Activated CD4-positive, alpha-beta T cell treated with anti-CD3 and anti-CD28 coated beads, Interleukin-2, amount 50 U/mL, for 4 hours (primary cell): ENCODE measurements at places on chromosomes 1 and 21.

DNA sequence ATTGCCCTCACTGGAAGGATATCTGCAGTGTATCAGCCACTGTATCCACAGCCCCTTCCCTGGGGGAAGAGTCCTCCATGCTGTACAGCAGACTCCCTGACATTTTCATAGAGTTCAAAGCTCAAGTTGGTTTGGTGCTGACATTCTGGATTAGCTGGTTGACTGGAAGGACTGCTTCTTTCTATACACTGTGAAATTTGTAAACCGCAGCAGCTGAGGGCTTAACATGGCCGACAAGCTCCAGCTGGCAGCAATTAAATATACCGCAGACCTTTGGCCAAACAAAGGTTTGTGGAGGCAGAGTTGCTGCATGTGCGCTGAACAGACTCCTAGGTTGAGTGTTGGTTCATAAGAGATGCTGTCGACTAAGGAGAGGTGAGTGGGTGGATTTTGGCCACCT, 126.4 kb downstream of the DHRS3 start:
- DNase-seq, result no peak

- DNase-seq, result no peak
Observed at GRCh38 chr1:6321205-6321604, 60.3 kb upstream of the GPR153 start.

GRCh38 chr1:22223176-22223575, 80.3 kb upstream of the WNT4 start:
- no peak for DNase-seq

DNA sequence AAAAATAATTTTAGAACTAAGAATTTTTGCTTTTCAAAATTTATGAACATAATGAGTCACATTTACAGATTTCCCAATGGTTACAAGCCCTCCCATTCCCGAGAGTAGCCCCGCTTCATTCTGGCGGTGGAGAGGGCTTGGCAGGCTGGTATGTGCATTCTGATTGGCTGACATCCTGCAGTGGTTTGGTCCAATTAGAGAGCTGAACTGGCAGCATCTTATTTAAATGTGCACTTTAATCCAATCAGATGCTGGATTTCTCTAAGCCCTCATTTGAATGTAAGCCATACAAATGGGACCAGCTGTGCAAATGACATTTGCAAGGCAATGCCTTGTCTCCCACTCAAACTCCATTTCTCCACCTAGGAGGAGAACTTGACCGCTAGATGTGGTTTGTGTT, 18.0 kb upstream of the TRIM17 start:
- no peak for DNase-seq

GRCh38 chr1:19835578-19835977, 20.5 kb upstream of the RNF186 start:
- no peak for DNase-seq

DNA sequence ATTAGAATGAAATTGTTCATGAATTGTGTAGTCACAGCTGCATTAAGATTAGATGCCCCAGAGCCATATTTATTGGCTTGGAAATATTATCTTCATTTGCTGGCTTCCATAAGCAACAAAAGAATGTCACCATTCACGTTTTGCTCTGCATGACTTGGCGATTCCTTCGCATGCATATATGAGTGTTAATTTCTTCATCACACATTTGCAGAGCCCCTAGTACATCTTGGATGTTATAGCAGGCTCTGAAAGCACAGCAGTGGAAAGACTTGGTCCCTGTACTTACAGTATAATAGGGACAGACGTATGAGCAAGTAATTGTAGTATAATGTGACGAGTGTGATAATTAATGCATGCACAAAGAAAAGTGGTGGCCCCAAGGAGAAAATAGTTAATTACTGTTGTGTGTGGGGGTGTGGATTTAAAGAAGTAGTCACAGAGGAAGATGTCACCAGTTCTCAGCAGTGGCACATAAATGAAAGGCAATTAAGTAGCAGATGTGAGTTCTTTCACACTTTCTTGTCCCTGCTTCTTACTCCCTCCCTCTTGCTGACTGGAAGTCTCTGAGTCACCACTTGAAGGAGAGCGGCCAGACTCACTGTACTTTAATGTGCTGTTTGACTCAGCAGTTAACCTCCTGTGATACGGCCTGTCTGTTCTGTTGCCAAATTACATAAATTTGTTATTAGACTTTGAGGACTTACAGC, 21.0 kb downstream of the S100A10 start:
- DNase-seq, result peak; percentile 20

DNA sequence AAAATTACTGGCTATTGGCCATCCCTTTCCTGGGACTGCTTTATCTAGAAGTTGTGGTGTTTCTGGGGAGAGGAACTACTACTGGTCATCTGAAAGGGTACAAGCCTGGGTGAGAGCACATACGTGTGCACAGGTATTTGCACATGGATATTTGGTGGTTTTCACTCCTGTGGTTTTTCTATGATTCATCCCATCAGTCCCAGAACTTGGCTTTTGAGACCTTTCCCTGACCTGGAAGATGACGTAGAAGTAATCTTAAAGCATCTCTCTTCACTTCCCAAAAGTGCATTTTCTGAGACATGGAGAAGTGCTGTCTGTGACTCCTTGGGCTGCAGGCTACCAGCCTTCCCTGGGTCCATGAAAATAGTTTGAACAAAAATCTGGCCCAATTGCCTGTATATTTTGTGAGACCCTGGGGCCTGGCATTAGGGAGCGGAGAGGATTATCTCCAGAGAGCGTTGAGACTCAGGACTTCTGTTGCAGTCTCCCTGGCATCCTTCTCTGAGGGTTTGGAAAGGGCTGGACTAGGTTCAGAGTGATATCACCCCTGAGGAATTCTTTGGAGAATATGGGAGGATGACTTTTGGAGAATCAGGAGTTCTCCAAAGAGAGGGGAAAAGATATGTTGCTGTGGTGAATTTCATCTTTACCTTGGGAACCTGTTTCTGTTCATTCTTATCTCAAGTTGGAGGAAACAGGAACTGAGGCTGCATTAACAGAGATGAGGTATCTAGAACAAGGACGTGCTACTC, 130.8 kb downstream of the NOS1AP start:
- no peak for DNase-seq

DNA sequence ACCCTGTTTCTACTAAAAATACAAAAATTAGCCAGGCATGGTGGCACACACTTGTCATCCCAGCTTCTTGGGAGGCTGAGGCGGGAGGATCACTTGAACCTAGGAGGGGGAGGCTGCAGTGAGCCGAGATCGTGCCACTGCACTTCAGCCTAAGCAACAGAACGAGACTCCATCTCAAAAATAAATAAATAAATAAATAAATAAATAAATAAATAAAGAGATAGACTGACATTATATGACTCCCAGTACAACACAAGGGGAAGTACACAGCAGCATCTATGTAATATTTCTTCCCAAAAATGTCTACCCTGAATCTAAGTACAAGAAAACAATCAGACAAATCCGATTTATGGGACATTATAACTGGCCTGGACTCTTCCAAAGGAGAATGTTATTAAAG, 35.1 kb downstream of the LUZP1 start:
- no peak for DNase-seq

DNA sequence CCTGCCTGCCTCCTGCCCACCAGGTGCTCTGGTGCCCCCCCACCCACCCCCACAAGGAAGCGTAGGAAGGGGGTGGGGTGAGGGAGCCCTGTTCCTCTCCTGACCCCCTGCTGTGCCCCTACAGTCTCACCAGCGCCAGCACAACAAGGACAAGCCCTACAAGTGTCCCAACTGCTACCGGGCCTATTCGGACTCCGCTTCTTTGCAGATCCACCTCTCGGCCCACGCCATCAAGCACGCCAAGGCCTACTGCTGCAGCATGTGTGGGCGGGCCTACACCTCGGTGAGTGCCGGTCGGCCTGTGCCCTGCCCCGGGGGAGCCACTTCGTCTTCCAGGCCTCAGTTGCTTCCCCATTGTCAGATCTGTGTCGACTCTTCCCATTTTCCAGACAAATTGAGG, 25.9 kb downstream of the A3GALT2 start:
- no peak for DNase-seq

DNA sequence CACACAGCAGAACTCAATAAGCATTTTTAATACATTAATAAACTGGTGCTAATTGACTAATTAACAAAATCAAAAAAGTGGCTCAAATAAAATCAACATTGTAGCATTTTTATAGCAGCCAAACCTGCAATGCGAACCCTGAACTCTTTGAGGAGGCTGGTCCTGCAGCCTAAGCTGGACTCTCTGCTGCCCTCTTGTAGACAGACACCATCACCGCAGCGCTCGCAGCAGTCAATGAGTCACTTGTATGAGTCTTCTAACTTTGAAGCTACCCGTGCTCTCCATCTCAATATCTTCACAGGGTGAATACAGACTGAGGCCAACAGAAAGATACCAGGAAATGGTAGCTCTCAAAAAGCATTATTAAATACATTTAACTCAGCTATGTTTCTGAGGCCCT, 9.7 kb upstream of the KRTAP7-1 start:
- DNase-seq, result no peak

GRCh38 chr1:156052862-156053767, 483 bp downstream of the UBQLN4 start:
- DNase-seq, result peak; percentile 59

DNA sequence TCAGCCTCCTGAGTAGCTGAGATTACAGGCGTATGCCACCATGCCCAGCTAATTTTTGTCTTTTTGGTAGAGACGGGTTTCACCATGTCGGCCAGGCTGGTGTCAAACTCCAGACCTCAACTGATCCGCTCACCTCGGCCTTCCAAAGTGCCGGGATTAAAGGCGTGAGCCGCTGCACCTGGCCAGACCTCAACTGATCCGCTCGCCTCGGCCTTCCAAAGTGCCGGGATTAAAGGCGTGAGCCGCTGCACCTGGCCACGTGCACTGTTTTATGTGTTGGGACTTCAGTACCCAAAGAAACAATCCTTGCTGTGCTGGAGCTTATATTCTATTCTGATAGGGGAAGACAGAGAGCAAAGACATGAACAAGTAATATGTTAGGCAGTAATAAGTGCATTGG, 10.1 kb downstream of the TRAF5 start:
- DNase-seq, result no peak

- DNase-seq, result no peak
Observed at GRCh38 chr1:182301026-182301436, 90.6 kb downstream of the GLUL start.

DNA sequence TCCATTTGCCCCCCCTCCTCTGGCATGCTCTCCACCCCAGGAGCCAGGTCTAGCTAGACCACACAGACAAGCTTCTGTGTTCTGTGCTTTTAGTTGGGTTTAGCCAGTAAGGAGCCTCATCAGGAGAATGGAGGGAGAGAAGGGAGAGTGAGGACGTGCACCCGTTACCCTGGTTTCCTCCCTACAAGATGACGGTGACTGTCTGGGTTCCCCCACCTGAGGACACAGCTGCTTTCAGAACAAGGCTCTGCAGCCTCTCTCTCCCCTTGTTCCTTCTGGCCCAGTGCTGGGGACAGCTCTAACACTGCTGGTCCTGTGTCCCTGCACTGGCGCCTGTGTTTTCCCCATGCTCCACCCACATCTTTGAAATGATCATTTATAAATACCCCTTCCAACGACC, 184.4 kb upstream of the GALNT2 start:
- DNase-seq, result no peak

- no peak for DNase-seq
Observed at GRCh38 chr1:244664353-244664752, 11.4 kb downstream of the DESI2 start.
